Stimulated activated CD4-positive, alpha-beta T cell treated with anti-CD3 and anti-CD28 coated beads, Interleukin-2, amount 100 ng/mL, for 4 hours (primary cell): ENCODE measurements at places on chromosomes 6 and 20.

DNA sequence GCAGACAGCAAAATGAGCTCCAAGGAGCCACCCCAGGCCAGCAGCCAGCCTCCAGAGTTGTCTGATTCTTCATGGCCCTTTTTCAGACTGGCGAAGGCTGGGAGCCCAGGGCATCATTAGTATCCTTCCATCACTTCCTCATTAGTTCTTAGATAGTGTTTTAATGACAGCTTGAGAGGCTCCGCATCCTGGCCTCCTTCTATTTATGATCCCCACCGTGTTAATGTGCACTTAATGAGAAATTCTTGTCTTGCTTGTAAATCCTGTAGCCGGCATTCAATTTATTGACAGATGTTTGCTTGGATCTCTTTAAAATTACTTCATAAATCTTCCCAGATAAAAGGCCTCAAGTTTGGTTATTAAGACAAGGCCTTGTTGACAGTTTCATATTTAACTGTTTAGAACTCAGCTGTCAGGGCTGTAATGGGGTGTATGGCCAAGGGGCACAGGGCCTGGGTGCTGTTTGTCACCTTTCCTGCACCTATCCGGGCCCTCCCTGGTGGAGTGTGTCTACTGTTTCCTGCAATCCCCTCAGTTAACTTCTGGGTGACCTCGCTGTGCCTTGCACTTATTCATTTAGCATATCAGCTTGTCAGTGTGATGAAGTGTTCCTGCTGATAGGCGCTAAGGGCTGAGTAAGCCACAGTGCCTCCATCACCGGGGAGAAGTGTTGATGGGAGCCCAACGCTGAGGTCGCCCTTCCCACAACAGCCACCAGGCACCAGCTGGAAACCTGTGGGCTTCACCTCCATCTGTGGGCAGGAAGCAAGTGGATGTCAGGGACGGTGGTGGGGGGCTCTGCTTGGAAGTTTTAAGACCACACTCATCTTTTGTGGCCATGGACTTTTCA lies 169.3 kb downstream of the TSHZ2 start:
- no peak for DNase-seq

DNA sequence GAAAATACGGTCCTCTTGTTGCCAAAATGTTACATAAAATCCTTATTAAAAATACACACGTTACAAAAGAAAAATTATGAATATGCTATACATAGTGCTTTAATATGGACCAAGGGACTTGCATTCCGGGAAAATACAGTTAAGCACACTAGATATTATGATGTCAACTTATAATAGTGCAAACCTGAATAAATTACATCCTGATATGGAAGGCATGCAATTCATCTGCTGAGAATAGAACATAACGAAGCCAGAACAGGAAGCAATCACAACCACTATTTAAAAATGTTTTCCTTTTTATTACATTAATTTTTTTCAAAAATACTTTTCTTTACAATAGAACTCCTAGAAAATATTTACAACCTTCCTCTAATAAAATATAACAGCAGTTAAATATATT lies 7.8 kb upstream of the MRPS10 start:
- DNase-seq, result no peak

GRCh38 chr6:141364694-141365093 lies 768.0 kb upstream of the GJE1 start:
- no peak for DNase-seq

DNA sequence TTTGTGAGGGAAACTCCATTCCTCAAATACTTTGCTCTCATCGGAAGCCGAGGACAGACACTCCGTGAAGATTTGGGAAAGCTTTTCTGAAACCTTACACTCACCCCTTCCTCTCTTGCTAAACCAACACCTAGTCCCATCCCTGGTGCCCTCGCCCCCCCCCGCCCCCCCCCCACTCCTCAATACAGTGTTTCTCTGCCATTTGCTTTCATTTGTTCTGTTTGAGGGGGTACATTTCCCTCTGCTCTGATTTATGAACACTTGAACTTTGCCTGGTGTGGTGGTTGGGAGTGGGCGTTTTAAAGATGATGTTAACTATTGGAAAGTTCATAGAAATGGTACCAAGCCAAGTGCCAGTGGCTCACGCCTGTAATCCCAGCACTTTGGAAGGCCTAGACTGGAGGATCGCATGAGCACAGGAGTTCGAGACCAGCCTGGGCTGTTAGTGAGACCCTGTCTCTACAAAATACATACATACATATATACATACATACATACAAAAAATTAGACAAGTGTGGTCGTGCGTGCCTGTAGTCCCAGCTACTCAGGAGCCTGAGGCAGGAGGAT lies 1.1 kb downstream of the RAB32 start:
- no peak for DNase-seq

GRCh38 chr6:124960757-124961463 lies 1.3 kb upstream of the RNF217 start:
- DNase-seq, result no peak

GRCh38 chr6:126812651-126813050 lies 305.8 kb upstream of the RSPO3 start:
- no peak for DNase-seq

DNA sequence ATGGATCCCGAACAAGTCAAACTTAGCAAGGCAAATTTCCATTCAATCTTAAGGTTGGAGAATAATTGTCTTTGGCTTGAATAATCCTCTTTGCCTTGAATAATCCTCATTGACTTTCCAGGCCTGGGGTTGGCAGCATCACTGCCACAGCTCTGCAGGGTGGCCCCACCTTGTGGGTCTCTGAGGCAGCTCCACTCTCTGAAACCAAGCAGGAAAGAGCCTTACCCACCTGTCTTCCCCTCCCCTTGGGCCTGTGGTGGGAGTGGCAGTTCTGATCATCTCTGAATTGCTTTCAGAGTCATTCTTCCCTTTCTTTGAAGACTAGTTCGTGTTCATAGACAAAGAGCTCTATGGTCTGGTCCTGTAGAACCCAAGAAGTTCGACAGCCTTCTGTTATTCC lies 47.5 kb downstream of the KCNQ5 start:
- no peak for DNase-seq

GRCh38 chr6:27694547-27694874 lies 217.7 kb downstream of the OR2B2 start:
- no peak for DNase-seq

- DNase-seq, result no peak
Measured at GRCh38 chr20:37200926-37201826, 21.8 kb upstream of the MROH8 start.

GRCh38 chr6:33392979-33393378 lies 1.4 kb downstream of the KIFC1 start:
- no peak for DNase-seq

DNA sequence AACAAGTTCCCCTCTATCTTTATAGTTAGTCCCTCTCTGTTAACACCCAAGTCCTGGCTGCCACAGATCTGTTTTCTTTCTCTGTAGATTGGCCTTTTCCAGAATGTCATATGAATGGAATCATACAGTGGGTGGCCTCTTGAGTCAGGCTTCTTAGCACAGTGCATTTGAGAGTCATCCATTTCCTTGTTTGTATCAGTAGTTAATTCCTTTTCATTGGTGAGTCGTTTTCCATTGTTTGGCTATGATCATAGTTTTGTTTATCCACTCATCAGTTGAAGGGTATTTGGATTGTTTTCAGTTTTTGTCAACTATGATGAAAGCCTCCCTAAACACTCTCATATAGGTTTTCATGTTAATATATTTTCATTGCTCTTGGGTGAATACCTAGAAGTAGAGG lies 248.3 kb downstream of the ARID1B start:
- DNase-seq, result no peak

DNA sequence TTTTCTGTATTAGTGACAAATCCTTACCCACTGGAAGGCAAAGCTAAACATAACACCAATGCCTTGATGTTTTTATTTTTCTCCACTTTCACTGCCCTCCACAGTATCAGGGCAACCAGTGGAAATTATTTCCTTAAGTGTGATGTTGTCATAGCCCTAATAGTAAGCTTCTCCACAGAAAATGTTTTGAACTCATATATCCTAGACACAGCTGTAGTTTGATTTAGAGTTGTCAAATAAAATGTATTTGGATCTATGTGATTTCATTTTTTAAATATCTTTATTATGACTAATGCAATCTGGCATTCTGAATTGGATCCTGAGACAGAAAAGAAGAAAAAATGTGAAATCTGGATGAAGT lies 70.9 kb upstream of the UFL1 start:
- DNase-seq, result no peak

GRCh38 chr6:14549871-14550270 lies 432.3 kb downstream of the CD83 start:
- no peak for DNase-seq

GRCh38 chr6:155196911-155197310 lies 66.9 kb upstream of the CLDN20 start:
- no peak for DNase-seq
